ENCODE measurements at places on chromosomes 12 and 14.

DNA sequence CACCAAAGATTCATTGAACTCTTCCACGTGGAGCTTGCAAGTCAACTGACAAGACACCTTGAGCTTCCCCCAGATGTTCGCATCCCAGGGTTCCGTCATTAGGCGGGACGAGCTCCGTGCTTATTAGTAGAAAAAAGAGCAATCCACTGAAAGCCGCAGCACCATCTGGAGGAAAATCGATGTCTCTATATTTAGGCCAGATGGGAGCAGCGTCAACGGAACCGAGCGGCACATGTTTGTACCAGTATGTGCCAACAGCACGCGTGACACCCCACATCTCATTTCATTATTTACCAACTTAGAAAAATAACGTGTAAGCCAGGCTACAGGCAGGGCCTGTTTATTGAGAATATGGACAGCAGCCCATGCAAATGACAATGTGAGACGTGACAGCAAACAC lies 45.8 kb upstream of the TMEM132D start:
- no peak for DNase-seq

DNA sequence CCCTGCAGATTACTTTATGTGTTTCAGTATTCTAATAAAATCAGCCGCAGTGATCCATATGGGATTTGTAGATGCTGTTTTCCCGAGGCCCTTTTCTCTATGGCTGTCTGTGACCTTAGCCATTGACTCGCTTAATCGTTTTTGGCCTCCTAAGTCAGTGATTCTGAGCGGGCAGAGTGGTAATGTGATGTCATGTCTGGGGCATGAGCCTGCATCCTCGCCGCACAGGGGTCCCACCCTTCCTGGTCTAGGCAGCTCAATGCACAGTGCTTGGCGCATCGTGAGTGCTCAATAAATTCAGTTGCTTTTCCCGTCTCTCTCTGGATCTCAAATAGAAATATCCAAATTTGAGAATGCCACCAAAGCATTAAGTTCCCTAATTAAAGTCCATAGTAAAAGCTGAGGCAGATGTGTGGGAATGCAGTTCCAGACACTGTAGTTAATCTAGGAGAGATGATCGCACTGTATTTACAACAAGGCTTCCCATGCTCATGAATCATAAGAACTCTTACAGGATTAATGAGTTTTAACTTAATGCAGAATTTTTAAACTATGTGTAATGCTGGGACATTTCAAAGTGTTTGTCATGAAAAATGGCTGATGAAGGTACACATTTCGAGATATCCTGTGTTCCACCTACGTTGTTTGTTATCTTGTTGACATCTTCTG lies 29.3 kb downstream of the HMGA2 start:
- no peak for DNase-seq

GRCh38 chr14:90499908-90500664 lies 103.3 kb downstream of the CALM1 start:
- no peak for DNase-seq

GRCh38 chr14:51457843-51458562 lies 193.7 kb upstream of the FRMD6 start:
- no peak for DNase-seq

- no peak for DNase-seq
These were observed 62.6 kb upstream of the RESF1 start for GRCh38 chr12:31896514-31897039.

GRCh38 chr12:112514926-112515642 lies 96.3 kb downstream of the PTPN11 start:
- no peak for DNase-seq

DNA sequence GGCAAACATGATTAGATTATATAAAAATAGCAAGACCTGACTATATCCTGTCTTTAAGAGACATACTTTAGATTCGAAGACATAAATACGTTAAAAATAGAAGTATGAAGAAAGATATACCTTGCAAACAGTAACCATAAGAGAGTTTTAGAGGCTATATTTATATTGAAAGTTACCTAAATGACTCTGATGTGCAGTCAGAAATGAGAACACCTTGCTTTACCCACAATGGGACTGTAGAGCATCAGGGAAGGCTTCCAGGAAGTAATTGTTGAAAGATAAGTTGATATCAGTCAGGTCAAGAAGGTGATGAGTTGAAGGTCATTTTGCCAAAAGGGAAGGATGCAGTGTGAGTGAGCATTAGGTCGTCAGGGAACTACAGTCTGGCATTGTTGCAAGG lies 110.2 kb downstream of the NEDD1 start:
- no peak for DNase-seq

DNA sequence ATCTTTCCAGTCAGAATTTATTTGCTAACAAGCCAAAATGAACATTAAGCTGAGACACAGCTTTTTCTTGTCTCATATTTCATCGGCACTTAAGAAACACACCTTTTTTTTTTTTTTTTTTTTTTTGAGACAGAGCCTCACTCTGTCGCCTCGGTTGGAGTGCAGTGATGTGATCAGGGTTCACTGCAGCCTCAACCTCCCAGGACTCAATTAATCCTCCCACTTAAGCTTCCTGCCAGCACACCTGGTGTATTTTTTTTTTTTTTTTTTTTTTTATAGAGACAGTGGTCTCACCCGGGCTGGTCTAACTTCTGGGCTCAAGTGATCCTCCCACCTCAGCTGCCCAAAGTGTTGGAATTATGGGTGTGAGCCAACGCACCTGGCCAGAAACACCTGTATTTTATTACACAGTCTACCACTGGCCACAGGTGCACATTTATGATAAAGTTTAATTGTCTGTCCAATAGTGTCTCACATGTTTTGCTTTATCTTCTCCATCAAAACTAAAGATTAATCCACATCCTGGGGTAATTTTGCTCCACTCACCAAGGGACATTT lies 62.7 kb downstream of the C2CD5 start:
- DNase-seq = no peak

DNA sequence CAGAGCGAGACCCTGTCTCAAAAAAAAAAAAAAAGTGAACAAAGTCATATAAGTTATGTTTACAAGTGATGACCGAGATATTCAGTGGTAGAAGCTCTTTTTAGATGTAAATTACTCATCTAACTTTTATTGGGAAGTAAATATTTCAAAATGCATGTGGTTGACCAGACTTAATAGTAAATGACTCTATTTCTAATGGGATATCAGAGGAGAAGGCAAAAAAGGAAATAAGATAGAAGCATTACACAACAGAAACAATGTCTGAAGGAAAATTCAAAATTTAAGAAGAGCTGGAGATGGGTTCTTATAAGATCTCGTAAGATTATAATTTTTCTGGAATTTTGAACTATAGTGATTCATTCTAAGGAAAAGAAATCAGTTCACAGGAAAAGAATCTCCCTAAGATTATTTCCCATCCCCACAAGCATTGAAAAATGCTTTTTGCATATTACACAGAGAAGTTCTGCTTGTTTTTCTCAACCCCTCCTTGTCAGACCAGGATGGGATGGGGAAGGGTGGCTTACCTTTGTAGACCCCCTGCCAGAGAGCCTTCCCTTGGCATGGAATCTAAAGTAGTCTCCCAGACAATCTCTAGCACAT lies 63.1 kb upstream of the STK38L start:
- DNase-seq = no peak

DNA sequence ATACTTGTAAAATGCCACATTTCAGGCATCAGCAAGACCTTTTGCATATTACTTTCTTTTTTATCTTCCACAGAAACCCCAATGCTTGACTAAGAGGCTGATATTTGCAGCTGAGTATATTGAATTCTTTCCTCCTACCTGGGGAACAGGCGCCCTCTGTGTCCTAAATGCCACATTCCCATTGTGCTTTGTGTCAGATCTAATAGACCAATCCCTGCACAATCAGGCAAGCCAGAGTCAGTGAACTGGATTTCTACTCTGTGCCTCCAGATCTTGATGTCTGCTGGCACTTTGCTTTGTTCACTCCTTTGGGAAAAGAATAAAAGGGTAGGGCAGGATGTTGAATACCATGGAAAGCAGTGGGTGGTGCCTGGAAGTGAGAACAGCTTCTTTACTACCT lies 22.4 kb upstream of the TAS2R42 start:
- no peak for DNase-seq

- no peak for DNase-seq
These were observed 333.5 kb downstream of the NAV3 start for GRCh38 chr12:78164154-78164553.

DNA sequence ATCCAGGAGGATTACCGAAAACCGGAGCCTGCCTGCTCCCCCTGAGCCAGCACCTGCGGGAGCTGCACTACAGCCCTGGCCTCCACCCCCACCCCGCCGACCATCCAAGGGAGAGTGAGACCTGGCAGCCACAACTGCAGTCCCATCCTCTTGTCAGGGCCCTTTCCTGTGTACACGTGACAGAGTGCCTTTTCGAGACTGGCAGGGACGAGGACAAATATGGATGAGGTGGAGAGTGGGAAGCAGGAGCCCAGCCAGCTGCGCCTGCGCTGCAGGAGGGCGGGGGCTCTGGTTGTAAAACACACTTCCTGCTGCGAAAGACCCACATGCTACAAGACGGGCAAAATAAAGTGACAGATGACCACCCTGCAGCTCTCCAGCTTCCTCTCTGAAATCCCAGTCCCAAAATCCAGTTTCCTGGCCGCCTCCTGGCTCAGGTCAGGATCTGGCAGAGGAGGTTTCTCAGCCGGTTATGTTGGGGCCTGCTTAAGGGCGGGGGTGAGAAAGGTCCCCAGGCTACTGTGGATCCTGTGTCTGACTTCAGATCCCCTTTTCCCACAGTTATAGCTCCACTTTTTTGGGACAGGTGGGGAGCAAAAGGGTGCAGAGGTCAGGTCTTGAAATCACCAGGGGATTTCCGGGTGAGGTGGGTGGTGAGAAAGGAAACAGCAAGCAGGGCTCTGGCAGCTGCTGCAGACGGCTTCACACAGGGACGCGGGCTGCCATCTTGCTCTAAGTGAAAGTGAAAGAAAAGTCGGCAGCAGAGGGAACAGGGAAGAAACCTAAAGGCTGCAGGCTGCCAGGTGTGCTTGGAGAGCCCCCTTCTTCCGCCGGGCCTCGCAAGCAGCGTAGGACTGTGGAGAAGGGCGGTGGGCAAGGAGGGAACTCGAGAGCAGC lies at the start of gene TAPBPL:
Gene TAPBPL (plus strand): TSS at position 695 of the 897 bp plus-strand sequence. CDS start 207 bp downstream, outside the sequence.
- no peak for DNase-seq

- DNase-seq = no peak
These were observed 107.7 kb downstream of the ARF6 start for GRCh38 chr14:50000380-50001150.

DNA sequence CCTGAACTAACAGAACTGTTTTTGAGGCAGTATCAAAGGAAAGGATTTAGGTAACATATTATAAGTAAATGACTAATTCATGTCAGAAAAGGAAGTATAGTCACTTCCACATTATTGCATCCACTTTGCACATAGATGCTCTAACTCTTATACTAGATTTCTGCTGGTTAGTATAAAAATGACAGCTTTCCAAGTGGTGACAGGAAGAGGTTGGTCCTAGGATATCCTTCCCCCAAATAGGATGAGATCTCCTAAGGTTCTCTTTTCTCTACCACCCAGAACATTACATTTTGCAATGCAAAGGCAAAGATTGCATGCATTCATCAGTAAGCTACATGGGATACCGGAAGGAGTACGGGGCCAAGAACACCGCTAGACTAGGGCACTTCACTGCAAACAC lies 15.2 kb downstream of the DAD1 start:
- no peak for DNase-seq

DNA sequence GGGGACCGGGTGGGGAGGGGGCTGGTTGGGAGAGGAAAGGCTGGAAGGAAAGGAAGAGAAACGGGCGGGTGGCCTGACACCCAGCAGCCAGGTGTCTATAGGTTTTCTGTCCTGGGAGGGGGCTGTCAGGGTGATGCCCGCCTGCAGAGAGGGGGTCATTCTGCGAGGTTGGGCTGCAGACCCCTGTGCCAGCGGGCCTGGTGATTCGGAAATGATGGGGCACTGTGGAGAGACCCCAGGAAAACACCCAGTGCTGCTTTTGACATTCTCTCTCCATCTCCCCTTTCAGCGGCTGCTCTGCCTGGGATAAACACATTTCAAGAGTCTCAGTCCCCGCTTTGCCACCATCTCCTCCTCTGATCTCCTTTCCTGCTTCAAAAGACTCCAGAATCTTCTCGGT lies 168.5 kb upstream of the RTL1 start:
- DNase-seq = peak; percentile 37

DNA sequence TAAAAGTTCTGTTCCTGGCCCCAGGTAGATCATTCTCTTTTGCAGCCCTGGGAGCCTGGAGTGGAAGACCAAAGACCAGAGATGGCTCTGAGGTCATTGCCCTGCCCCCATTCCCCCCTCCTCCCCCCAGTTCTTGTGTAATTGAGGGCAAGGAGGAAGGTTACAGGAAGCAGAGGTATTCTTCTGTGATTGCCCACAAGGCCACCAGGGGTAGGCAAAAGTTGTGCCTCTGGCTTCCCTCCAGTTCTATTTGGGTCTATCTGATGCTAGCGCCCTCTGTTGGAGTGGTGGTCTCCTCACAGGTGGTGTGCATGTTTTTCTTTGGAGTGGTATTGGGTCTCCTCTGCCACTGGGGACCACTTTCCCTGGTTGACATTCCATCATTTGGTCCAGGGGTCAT lies 41.2 kb upstream of the CRY1 start:
- no peak for DNase-seq

GRCh38 chr12:123907726-123908476 lies 64.7 kb downstream of the CCDC92 start:
- no peak for DNase-seq

DNA sequence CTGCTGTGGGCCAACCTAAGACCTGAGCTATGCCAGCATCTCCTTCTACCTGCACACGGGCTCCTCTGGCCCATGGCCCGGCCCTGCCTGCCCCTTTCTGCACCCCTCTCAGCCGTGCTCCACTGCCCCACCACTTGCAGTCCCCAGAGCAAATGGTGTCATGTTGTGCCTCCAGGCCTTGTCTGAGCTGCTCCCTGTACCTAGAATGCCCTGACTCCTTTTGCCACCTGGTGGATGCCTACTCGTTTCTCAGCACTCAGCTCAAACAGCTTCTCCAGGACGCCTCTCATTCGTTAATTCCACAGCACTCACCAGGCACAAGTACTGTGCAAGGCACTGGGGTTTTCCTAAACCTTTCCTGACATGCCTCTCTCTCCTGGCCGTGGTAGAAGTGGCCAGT lies 63.2 kb upstream of the PNMA1 start:
- DNase-seq = no peak

- no peak for DNase-seq
These were observed 49.3 kb upstream of the RERGL start for GRCh38 chr12:18139254-18139653.

- no peak for DNase-seq
These were observed 31.9 kb upstream of the PAPOLA start for GRCh38 chr14:96470331-96470730.

DNA sequence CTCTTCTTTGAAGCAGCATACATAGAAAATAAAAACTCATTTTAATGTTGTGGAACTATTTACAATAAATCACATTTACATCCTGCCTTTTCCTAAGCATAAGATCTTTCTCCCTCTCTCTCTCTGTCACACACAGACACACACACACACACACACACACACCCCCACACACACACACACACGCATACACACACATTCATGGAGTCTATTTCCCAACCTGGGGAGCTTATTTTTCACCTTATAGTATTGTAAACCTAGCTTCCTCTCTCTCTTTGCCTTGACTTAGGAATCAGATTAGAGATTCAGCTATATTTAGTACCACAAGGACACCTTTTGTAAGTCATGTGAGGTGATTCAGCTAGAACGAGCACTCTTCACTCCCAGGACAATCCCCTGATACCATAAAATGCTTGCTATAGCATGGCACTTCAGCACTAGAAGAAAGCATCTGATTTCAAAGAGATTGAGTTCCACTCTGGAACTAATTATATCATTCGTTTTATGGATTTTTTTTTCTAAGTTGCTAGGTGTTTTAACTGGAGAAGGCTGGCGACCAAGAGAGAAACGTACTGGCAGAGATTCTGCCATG lies 23.6 kb downstream of the TMEM30B start:
- no peak for DNase-seq
